Left ventricle myocardium inferior (tissue), 1 donor: ENCODE measurements at places on chromosomes 6 and 20.

GRCh38 chr6:169141671-169142537, 111.7 kb downstream of the THBS2 start:
- DNase-seq = peak; percentile 75

GRCh38 chr20:3277686-3278465, 38.9 kb upstream of the SLC4A11 start:
- no peak for DNase-seq

GRCh38 chr20:36784900-36785299, 11.3 kb upstream of the DSN1 start:
- DNase-seq = peak; percentile 57

- no peak for DNase-seq
Measured at GRCh38 chr6:109834595-109835437, 143.3 kb upstream of the GPR6 start.

DNA sequence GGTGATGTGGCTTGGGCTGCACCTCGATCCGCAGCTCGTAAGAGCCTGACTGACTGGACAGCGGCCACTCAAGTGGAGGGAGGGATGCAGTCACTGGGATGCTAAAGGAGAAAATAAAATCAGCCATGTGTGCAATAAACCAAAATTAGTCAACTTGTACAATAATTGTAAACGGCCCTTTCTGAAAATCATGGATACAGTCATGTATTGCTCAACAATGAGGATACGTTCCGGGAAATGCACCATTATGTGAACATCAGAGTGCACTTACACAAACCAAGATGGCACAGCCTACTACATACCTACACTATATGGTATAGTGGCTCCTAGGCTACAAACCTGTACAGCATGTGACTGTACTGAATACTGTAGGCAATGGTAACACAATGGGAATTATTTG, 25.7 kb downstream of the NFATC2 start:
- no peak for DNase-seq

GRCh38 chr6:42783177-42783875, 1.5 kb downstream of the BICRAL start:
- DNase-seq = peak; percentile 82

GRCh38 chr20:20360464-20360863, 7.4 kb upstream of the INSM1 start:
- no peak for DNase-seq

DNA sequence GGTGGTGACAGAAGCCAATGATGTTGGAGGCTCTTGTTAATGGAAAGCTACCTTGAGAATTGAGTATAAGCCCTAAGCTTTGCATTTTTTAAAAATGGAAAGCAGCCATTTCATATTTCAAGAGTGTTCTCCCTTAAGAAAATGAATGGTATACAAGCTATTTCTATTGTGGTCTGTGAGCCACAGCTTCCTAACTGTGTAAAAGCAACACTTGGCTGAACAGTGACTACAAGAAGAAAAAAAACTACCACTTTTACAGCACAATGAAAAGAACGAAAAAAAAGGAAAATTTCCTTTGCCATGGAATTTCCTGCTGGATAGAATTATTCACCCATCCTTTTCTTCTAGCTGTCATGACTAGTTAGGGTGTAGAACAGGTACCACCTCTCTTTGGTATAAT, 397.1 kb upstream of the BTBD3 start:
- DNase-seq = no peak

GRCh38 chr6:146339716-146340115, 203.9 kb upstream of the RAB32 start:
- no peak for DNase-seq

DNA sequence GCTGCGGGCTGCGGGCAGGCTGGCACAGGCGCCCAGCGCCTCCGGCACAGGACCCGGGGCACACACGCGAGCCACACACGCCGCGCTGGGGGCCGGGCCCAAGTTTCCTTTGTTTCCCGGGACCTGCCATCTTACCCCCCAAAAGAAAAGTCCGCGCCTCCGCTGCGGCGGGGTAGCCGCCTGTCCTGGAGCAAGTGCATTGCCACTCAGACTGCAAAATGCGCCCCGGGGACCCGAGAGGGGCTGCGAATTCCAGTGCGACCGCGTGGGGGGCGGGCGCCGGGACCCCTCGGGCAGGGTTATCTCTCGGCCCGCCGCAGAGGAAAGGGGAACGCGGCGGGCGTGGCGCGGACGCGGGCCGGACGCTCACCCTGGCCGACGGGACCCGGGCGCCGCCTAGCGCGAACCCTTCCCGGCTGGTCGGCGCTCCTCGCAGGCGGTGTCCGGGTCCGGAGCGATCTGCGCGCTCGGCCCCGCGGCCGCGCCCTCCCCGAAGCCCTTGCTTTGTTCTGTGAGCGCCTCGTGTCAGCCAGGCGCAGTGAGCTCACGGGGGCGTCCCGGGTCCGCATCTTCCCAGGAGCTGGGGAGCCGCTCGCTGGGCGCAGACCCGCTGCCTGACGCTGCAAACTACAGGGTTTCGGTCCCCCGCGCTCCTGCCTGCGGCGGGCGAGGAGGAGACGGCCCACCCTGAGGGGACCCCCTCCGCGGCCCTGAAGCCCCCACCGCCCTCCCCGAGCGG, 639 bp upstream of the CD24 start:
- peak; percentile 29 for DNase-seq

DNA sequence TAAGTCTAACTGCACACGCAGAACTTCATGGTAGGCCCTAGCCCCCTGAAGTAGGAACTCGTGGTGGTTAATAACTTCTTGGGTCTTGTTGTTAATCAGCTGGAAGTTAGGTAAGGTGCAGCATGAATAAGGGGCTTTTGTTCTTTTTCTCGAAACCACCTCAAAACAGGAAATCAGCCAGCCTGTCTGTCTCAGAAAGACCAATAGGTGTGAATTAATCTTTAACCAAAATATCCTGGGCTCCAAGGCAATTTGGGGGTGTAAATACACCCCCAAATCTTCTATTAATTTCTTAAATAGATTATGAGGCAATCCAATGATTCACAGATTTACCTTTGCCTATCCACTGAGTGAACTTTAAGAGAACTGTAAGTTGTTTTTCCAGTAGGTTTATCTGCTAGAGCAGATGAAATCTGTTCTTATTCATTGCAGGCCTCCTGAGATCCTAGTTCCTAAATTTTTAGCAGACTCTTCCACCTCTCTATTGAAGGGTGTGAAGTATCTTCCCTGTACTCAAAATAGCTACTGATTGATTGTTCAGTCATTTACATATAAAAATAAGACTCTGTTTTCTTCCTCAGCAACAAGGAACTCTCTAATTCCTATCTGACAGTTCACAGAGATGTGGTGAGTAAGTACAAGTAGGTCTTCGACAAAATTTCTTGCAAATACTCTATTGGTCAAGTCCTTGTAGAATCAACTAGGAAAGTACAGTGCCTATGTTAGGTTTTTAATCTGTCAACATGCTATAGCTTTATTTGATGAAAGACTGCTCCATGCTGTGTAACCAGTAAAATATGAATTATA, 427.1 kb upstream of the NOX3 start:
- DNase-seq = no peak

GRCh38 chr6:36805917-36806316, 33.3 kb downstream of the CPNE5 start:
- DNase-seq = no peak

DNA sequence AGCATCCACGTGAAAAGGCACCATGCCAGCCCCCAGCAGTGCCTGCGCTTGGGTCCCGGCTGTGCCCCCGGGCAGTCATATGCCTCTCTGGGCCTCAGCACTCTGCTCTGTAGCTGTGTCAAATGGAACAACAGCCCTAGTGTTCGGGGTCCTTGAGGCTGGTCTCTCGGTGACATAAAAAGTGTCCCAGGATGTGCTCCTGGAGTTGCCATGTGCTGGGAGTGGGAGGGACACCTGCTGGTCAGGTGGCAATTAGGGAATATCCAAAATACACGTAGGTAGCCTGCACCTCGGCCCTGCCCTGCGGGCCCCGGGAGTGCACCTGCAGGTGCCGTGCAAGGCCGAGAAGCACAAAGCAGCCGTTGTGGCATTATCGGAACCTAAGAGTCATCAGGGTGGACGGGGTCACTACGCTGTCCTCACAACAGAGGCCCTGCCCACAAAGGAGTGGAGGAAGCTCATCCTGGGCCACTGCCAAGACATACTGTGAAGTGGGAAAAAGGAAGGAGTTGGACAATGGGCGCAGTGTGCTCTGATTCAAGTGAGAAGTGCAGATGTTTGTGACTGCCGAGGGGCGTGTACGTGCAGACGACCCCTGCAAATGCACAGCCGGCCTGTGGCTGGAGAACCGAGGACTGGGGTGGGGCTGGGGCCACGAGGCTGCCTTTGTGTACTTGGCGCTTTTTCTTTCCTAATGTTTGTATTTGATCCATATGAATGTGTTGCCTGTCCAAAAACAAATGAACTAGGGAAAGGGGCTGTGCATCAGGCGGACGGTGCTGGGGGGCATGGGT, 24.6 kb downstream of the SLCO4A1 start:
- DNase-seq = peak; percentile 50

DNA sequence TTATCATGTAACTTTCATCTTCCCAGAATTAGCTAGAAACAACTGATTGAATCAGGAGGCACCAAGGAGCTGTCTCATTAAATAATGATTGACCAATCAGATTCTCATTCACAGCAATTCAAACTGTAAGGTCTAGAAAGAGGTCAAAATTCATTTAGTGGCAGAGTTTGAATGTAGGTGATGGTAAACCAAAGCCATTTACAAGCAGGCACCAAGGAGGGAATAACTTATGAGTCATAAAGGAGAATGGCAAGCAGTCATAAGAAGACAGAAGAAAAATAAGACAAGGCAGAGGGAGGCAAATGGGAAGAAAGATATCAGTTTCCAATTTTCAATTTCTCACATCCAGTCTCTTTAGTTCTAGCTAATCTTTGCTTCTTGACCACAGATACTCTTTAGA, 52.9 kb upstream of the DEFB112 start:
- DNase-seq = no peak

DNA sequence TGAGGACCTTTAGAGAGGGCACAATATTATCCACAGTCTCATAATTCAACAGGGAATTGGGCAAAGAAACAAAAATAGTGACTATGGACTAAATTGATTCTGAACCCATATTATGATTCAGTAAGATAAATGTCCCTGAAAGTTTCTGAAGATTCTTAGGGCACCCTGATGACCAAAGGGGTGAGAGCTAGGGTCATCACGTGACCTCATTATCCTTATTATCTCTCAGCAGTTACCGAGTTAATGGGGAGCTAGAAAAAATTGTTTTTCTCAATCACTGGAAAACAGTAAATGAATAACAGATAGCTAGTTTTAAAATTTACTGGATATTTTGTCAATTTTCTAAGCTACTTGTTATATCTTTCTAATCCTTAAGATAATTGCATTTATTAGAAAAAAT, 639.5 kb downstream of the PRKN start:
- no peak for DNase-seq

GRCh38 chr20:61659246-61659993, 406.3 kb downstream of the TAF4 start:
- no peak for DNase-seq

DNA sequence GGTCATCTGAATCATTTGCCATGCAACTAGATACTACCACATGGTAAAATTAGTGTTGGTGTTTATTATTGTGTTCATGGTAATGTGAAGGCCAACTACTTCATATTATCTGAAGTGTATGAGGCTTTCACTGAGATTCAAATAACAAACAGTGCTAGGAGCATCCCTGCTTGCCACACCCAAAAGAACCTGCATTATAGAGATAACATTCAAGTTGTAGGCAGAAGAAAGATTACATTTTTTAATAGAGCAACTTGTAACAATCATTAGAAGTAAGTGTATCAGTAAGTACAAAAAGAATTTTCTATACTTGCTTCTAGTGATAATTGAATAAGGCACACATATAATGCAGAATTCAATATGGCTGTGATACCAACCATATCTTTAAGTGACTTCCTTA, 49.8 kb downstream of the BCKDHB start:
- no peak for DNase-seq

GRCh38 chr6:22670605-22671004, 101.2 kb downstream of the HDGFL1 start:
- DNase-seq = no peak

DNA sequence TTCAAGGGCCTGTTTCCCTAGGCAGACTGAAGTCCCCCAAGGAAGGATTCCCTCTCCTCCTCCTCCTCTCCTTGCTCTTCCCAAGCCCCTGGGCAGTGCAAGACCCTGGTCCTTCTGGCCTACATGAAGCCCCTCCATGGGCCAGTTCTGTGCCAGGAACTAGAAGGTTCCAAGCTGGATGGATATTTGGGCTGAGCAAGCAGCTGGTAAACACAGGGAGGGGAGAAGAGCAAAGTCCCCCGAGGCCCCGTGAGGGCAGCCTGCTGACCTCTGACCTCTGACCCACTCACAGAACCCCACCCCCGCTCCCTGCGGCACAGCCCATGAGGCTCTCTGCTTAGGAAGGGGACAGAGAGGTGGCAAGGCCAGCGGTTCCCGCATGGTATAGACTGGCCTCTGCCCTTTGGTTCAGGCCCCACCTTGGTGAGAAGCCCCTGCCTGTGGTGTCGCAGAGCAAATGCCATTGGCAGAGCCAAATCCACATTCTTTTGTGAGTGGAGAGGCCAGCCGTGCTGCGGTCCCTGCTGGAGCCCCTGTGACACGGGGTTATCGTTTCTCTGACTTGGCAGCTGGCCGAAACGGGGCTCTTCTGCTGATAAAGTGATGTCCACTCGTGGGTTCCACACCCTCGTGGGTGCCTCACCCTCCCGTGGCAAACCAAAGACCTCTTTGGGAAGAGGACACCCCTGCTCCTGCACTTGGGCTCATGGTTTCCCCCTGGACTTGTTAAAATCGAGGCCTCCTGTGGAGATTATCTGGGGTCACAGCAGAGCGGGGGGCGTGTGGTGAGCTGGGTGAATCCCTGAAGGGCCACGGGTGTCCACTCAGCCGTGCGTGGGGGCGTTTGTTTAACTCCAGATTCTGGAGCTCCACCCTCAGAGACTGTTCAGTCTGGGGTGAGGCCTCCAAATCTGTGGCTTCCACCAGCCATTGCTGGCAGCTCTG, 2.1 kb upstream of the CHRNA4 start:
- DNase-seq = no peak
